Fibroblast of upper back skin (primary cell): ENCODE measurements at places on chromosomes 12 and 14.

GRCh38 chr14:25943329-25943728, 654.5 kb downstream of the NOVA1 start:
- DNase-seq, result no peak

GRCh38 chr12:12722435-12723148, 5.4 kb downstream of the CDKN1B start:
- no peak for DNase-seq

DNA sequence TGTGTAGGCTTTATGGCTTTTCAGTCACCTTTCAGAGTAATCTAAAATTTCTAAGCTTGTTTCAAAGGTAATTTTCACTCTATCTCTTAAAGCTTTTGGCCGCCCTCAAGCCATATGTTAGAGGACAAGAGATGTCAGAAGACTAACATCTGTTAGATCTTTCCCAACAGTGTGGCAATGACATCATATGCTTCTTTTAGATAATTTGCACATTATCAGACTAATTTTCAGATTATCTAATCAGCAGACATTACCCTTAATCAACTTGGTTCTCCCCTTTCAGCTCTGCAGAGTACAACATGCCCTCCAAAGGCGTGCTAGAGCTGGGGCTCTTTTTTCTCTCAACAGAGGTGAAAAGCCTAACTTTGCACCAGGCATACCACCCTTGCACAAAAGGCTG, 207.1 kb downstream of the DPF3 start:
- no peak for DNase-seq

- DNase-seq, result no peak
Measured at GRCh38 chr12:48132826-48133225, 13.7 kb downstream of the PFKM start.

- no peak for DNase-seq
Measured at GRCh38 chr12:110888256-110888991, 32.0 kb downstream of the MYL2 start.

GRCh38 chr12:100043631-100044030, 58.9 kb upstream of the ANKS1B start:
- no peak for DNase-seq

- DNase-seq, result peak; percentile 72
Measured at GRCh38 chr14:36373982-36374673, 53.7 kb upstream of the MBIP start.

- no peak for DNase-seq
Measured at GRCh38 chr12:125245581-125246557, 180.6 kb downstream of the AACS start.

DNA sequence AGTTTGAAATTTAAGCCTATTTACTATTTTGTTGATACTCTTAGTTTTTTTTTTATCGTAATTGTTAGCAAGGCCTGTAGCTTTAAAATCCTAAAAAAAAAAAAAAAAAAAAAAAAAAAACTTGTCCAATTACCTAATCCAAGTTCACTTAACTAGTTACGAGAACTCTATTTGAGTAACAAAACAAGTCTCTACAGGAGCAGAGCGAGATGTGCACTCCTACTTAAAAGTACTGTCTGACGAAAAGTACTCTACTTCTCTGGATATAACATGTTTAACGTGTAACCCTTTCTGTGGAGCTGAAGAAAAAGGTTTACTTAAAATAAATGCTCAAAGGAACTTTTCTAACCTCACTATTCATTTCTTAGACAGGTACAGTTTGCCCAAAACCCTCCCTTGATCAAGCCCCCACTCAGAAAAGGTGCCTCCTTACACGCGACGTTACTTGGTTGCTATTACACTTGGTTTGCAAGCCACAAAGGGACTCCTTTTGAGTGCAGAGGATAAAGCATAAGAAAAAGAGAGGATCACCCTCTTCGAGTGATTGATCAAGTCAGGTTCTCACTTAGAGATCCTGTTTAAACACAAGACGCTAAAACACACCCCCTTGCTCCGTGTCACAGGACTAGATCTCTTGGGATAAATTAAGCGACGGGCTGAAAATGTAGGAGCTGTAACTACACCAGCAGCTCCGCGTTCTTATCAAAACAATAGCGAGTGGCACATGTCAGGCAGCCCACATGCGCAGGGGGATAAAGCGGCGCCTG, 2.2 kb downstream of the BAZ1A start:
- peak; percentile 5 for DNase-seq

DNA sequence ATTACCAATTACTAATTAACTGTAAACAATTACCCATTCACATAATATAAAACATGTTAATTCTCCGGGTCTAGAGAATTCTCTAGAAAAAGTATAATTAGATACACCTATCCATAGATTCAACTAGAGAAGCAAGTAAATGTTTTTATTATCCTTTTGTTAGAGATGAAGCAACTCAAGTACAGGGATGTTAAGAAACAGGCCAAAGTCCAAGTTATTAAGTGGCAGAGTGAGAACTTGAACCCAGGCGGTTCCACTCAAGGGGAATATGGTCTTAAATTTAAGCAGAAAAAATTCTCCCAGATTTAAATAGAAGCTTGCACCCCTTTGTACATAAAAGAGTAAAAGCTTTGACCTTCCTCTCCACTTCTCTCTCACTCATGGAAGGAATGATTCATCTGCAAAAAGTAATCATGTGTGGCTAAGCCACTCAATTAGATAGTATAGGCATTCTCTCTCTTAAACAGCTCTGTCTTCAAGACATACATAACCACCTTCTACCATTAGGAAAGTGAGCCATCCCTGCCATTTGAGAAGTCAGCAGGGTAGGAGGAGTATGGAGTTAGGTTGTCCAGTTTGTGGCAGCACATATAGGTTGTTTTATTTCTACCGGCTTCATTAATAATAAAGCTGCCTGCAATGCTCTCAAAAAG, 34.1 kb downstream of the ERGIC2 start:
- DNase-seq, result no peak

DNA sequence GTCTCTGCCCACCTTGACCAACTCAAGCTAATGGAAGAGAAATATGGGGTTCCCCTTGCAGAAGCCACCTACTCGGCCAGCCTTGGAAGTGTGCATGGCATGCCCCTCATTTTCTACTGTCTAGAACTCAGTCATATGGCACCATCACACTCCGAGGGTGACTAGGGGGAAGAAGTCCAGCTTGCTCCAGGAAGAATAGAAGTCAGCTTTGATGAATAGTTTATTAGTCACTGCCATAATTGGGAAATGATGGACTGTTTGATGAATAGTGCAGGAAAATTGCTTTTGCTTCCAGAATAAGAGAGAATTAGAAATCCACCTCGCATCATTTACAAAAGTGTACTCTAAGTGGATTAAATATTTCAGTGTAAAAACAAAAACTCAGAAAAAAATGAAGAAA, 1030.6 kb downstream of the VRK1 start:
- no peak for DNase-seq

DNA sequence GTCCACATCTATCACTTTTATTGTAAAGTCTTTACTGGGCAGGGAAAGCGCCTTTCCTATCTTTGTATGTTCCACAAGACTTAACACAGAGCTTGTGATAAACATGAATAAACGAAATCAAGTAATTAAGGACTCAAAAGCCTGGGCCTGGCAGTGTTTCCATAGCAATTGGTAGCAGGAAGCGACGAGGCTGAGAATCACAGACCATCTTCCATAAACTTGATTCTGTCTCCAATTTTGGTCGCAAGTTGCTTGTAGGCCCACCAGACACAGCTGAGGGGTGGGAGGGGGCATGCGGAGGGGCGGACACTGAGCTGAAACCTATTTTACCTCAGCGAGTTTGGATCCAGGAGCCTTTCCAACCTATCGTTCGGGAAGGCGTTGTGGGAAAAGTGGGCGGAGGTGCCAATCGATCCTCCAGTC, 302 bp downstream of the CCDC38 start:
- DNase-seq, result no peak

DNA sequence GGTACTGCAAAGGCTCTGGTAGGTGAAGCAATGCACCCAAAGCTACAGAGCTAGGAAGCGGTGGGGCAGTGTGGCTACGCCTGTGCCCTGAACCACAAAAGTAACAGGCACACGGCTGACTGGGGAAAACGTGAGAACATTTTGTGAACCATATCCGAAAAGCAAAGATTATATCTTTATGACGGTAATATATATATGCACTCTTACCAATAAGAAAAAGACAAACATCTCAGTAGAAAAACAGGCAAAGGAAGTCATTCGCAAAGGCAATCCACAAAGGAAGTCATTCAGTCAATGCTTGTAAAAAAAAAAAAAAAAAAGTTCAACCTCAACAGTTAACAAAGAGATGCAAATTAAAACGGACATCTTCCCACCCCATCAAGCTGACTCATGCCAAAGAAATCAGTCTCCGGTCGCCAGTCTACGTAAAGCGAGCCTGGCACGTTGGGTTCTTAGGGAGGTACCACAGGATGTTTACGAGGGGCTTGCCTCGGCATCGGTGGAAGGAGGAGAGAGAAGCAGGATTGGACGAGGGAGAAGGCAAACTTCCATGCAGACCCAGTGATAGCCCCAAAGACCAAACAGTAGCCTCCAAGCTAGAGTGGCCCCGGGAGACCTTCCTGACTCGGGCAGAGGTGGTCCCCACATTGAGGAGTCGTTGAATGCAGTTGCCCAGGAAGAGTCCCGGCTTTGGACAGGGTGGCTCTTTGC, 39.4 kb upstream of the PPP2R5C start:
- no peak for DNase-seq

GRCh38 chr14:34012978-34013720, 62.3 kb upstream of the EGLN3 start:
- no peak for DNase-seq

GRCh38 chr12:108822497-108823205, 34.7 kb downstream of the SSH1 start:
- no peak for DNase-seq

GRCh38 chr12:123126294-123127181, 24.4 kb downstream of the PITPNM2 start:
- peak; percentile 100 for DNase-seq

GRCh38 chr14:43981135-43981768, 525.8 kb downstream of the FSCB start:
- DNase-seq, result no peak

GRCh38 chr12:19833775-19834501, 394.6 kb downstream of the AEBP2 start:
- DNase-seq, result peak; percentile 92

- peak; percentile 40 for DNase-seq
Measured at GRCh38 chr12:51082561-51083125, 753 bp downstream of the CSRNP2 start.

GRCh38 chr12:119624966-119625365, 31.4 kb downstream of the TMEM233 start:
- DNase-seq, result peak; percentile 13

DNA sequence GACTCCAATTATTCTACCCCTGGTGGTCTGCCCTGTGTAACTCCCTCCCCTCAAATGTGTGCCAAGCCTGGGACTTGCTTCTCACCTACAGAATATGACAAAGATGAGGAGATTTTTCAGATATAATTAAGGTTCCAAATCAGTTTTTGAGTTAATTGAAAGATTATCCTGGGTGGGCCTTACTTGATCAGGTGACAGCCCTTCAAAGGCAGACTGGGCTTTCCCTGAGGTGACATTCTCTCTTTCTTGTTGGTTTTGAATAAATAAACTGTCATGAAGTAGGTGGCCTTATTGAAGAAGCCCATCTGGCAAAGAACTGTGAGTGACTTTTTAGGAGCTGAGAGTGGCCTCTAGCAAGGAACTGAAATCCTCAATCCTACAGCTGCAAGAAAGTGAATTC, 106.0 kb downstream of the BRMS1L start:
- no peak for DNase-seq

DNA sequence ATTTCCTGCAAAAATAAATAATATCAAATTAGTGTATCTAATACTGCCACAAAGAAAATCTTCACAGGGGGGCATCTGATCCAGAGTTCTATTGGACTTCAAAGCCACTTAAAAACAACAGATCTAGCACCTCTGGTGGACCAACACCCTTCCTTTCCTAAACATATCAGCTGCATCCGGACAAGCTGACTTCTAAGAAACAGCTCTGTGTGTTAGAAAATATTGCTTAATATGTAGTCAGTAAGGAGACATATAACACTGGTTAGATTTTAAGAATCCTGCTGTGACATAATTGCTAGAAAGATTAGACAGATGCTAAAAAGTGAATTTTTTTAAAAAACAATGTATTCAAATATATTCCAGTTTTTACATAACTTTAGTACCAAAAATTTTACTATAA, 61.1 kb upstream of the PTPRB start:
- DNase-seq, result no peak

- DNase-seq, result no peak
Measured at GRCh38 chr12:123516216-123516780, 17.2 kb downstream of the RILPL1 start.

- DNase-seq, result no peak
Measured at GRCh38 chr12:49545815-49546214, 7.0 kb downstream of the KCNH3 start.

GRCh38 chr14:54310851-54311228, 86.0 kb upstream of the CDKN3 start:
- no peak for DNase-seq

GRCh38 chr12:32146074-32146873, 39.6 kb downstream of the BICD1 start:
- DNase-seq, result no peak

GRCh38 chr14:91896419-91896818, 29.1 kb upstream of the TC2N start:
- DNase-seq, result no peak

GRCh38 chr14:57657487-57657886, 163.8 kb upstream of the CCDC198 start:
- peak; percentile 44 for DNase-seq

- DNase-seq, result no peak
Measured at GRCh38 chr12:121533394-121534090, 47.3 kb downstream of the KDM2B start.

GRCh38 chr12:59792647-59793046, 196.8 kb downstream of the SLC16A7 start:
- DNase-seq, result no peak

- DNase-seq, result no peak
Measured at GRCh38 chr14:60508363-60508706, 611 bp upstream of the SIX6 start.

DNA sequence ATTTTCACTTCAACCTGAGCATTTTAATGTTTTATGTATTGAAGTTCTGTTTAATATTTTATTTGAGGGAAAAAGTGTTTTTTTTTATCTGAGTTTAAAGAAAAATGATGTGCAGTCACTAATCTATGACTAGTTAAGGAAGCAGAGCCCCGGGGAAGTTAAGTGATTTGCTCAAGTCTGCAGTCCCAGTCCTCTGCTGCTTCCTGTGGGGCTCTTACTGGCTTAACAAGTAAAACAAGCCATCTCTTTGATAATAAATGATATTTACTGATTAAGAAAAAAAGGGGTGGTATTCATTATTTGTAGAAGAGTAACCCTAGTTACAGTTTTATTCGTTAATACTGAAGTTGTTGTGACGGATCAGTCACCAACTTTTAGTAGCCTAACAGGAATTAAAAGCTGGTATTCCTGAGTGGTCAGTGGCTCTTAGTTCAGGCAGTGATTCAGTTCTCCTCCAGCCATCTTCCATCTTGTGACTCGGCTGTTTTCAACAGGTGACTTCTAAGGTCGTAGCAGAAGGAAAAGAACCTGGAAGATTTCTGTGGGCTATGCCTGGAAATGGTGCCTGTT, 21.7 kb downstream of the BICDL1 start:
- no peak for DNase-seq

- DNase-seq, result no peak
Measured at GRCh38 chr12:115973968-115974724, 303.3 kb downstream of the MED13L start.

- DNase-seq, result peak; percentile 56
Measured at GRCh38 chr14:74604911-74605310, 7.1 kb downstream of the LTBP2 start.

GRCh38 chr12:50555471-50555885, 50.7 kb downstream of the DIP2B start:
- no peak for DNase-seq
